ENCODE measurements at places on chromosomes 5 and 9.

DNA sequence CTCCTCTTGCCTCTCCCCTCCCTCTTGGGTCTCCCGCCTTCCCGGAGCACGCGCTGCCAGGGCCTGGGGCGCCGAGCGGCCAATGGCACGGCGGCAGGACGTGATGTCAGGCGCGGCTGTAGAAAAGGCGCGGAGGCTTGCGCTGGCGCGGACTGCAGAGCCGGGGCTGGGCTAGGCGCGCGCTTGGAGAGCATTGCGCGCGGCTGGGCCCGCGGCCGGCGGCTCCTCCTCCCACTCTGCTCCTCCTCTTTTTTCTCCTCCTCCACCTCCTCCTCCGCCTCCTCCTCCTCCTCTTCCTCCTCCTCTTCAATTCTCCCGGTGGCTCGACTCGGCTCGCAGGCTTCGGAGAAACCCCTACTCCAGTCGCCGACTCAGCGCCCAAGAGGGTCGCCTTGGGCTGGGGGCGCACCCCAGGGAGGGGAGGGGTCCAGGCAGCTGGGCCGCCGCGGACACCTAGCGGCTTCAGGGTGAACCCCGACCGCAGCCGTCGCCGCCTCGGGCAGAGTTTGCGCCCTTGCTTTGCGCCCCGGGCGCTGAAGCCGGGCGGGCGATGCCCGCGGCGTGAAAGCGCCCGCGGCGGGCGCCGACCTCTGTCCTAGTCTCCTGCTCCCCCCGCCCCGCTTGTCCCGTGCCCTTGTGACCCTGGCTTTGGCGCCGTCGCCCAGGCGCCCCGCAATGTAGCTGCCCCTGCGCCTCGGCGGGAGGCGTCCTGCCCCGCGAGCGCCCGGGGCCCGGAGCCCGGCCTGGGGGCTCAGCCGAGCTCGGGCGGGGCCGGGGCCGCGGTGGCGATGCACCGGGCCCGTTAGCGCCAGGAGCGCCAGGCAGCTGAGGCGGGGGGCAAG is at the start of gene LHX2:
Gene LHX2 (plus strand): TSS at position 309 of the 842 bp plus-strand sequence. CDS start 581 bp downstream, outside the sequence.
- DNase-seq: no peak

DNA sequence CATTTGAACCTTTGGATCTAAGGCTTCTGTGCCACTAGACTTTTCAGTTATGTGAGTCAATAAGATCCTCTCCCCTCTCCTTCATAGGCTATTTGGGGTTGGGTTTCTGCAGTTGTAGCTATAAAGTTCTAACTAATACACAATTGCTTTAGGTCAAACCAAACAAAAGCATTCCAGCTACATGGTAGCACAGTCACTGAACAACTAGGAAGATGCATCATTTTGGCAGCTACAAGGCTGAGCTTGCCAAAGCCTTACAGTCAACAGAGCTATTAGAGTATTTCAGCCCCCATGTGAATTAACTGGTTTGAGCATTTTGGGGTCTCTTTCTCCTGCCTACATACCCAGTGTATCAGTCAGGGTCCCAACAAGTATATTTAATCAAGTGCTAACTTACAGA is 234.6 kb downstream of the ZNF608 start:
- no peak for DNase-seq

- DNase-seq: no peak
Measured at GRCh38 chr9:29214154-29214689, 1640.9 kb upstream of the C9orf72 start.

GRCh38 chr5:158922816-158923215 is 176.9 kb downstream of the EBF1 start:
- DNase-seq: no peak

GRCh38 chr5:58239731-58240130 is 220.2 kb downstream of the PLK2 start:
- no peak for DNase-seq

DNA sequence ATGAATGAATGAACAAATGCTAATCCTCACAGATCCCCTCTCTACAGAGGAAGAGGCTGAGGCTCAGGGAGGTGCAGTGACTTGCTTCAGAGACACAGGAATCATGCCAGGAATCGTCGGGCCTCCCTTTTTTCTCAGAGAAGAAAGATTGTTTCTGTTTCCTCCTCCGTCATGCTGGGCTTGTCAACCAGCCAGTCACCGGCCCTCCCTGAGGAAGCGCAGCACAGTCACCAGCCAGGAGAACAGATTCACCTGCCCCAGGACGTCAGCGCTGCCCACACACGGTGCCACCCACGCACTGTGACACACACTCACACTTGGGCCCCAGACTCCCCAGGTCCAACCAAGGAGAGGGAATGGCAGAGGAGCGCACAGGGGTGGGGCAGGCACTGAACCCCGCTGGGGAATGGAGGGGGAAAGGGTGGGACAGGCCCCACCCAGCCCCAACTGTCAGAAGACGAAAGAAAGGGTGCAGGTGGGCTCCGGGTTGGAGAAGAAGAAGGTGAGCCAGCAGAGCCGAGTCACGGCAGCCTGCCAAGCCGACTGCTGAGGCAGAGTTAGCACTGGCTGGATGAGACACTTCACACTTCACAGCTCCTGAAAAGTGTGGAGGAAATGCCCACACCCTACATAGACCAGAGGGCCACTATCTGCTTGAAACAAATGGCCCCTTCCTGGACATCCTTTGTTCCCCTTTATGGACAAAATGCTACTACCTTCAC is 13.8 kb upstream of the ERGIC1 start:
- DNase-seq: no peak

GRCh38 chr5:18652404-18653215 is 1018.4 kb downstream of the TAF11L14 start:
- no peak for DNase-seq

GRCh38 chr5:168159425-168159824 is 132.0 kb upstream of the WWC1 start:
- no peak for DNase-seq

- DNase-seq: peak; percentile 66
Measured at GRCh38 chr9:107548298-107549142, 59.0 kb upstream of the KLF4 start.

Measured in tibial nerve (tissue), 4 donors.